ENCODE measurements at places on chromosomes 3 and 15.

- DNase-seq, result no peak
Observed at GRCh38 chr3:159996959-159997358, 8.3 kb downstream of the IL12A start.

- DNase-seq, result no peak
Observed at GRCh38 chr3:193884027-193884426, 251.9 kb upstream of the HES1 start.

DNA sequence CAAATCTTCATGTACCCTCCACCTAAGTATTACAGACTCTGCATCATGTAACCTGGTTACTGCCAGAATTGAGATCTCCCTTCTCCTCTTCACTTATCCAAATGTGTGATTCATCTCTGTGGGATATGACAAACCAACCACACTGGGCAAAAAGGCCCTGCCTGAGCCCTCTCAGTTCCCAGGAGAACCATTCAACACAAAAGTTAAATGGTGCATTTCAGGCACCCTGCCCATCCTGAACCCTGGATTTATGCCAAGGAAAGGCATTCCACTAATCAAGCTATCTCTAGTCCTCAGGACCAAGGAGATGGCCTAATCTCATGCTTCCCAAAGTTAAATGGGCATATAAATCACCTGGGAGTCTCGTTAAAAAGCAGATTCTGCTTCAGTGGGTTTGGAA lies 108.5 kb downstream of the TNIK start:
- no peak for DNase-seq

DNA sequence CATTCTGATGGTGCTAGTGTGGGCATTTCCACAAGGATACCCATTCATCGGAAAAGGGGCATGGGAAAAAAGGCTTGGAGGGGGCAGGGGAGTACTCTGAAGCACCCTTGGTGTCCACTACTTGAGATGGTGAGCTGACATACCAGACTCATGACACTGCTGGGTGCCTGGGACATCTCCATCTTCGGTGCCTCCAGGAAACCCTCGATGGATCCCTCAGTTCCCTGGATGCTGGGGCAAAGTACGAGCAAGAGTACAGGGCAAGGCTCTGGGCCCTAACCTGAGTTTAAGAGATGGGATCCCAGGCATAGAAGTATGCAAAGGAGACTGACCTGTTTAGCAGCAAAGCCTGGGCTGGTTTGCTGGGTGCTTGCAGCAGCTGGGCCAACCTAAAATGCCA lies 5.2 kb upstream of the IP6K1 start:
- no peak for DNase-seq

DNA sequence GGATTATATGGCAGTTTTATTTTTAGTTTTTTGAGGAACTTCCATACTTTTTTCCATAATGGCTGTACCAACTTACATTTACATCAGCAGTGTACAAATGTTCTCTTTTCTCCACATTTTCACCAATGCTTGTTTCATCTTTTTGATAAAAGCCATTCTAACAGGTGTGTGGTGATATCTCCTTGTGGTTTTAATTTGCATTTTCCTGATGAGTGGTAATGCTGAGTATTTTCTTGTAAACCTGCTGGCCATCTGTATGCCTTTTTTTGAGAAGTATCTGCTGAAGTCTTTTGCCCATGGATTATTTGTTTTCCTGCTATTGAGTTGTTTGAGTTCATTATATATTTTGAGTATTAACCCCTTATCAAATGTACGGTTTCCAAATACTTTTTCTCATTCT lies 50.6 kb downstream of the RPL39L start:
- DNase-seq, result no peak

GRCh38 chr3:36959821-36960220 lies 15.0 kb upstream of the TRANK1 start:
- DNase-seq, result no peak

- DNase-seq, result peak; percentile 40
Observed at GRCh38 chr3:52934630-52935530, 37.5 kb upstream of the STIMATE start.

DNA sequence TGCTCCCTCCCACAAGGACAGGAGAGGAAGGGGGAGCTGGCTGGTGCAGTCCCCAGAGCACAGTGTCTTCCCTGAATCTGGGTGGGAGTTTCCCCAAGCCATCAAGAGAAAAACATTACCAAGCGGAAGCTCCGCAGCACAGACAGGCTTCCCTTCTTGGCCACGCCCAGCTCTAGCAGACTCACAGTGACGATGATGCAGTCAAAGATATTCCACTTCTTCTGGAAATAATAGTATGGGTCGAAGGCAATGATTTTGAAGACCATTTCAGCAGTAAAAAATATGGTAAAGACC lies 76.7 kb downstream of the SCN10A start:
- no peak for DNase-seq

- DNase-seq, result no peak
Observed at GRCh38 chr15:78624651-78625590, 4.1 kb upstream of the CHRNA3 start.

- DNase-seq, result no peak
Observed at GRCh38 chr3:64150623-64151207, 74.6 kb downstream of the PRICKLE2 start.

DNA sequence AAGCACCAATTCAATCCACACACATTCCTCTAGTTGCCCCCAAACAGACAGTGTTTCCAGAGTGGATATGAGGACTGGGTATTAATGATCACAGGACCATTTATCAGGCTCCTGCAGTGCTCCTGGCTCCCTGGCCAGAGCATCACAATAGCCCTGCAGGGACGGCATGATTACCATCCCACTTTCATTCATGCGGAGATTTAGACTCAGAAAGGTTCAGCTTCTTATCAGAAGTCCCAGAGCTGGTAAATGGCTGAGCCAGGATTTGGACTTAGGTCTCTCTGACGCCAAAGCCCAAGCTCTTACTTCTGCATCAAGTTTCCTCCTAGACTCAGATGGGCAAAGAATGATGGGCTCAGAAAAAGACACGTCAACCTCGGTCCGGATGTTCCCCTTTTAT lies 2.9 kb upstream of the EPHB3 start:
- DNase-seq, result no peak

GRCh38 chr15:53446376-53446775 lies 313.1 kb downstream of the WDR72 start:
- no peak for DNase-seq

GRCh38 chr3:15616053-15616452 lies 14.5 kb downstream of the BTD start:
- no peak for DNase-seq

DNA sequence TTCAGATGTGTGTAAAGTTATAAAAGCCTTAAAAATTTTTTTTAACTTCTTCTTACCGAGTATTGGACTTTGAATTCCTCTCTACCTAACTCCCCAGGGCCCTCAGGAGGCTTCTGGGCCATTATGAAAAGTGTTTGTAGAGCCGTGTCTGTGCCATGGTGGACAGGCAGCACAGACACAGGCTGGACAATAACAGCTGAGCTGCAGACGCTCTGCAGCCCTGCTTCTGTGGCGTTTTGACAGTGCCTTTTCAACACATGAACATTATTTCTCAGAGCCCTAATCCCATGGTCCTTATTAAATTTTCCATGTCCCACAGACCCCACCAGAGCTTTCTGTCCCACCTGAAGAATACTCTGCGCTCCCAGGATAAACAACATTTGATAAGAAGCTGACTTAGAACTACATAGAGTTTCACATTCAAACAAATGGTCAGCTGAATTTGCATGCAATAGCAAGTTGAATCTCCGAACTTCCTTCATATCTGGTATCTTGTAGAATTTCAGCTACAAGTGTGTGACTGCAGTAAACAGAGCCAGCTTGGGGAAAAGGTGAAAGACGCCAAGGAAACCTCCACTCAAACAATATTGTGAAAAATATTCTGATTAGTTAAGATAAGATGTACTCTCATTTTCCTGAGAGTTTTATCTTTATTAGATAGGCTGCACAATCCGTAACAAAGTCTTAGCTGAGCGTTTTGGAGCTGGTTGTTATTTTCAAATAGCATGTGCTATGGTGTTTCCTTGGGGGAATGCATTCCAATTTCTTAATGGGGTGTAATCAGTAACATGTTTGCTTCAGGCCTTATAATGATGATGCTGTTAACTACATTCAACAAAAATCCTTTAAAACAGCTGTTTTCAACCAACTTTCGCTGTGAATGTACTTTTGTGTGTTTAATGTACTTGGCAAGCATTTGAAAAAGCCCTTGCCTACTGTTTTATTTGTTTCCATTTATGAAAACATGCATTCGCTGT lies 378.2 kb downstream of the MECOM start:
- DNase-seq, result no peak

- no peak for DNase-seq
Observed at GRCh38 chr3:180267202-180267843, 230.6 kb upstream of the PEX5L start.

GRCh38 chr3:196778755-196779154 lies 39.1 kb downstream of the PAK2 start:
- no peak for DNase-seq

DNA sequence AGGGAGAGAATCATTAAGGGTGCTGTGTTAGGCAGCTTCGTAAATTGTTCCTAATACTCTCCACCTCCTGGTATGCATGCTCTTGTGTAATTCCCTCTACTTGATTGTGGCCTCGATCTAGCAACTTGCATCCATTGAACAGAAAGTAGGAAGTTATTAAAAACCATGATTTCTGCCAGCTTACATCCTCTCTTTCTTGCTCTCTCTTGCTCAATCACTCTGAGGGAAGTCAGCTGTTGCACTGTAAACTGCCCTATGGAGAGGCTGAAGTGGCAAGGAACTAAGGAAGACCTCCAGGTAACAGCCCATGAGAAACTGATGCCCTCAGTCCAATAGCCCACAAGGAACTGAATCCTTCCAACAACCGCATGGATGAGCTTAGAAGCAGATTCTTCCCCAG lies 92.6 kb downstream of the ERC2 start:
- DNase-seq, result no peak

DNA sequence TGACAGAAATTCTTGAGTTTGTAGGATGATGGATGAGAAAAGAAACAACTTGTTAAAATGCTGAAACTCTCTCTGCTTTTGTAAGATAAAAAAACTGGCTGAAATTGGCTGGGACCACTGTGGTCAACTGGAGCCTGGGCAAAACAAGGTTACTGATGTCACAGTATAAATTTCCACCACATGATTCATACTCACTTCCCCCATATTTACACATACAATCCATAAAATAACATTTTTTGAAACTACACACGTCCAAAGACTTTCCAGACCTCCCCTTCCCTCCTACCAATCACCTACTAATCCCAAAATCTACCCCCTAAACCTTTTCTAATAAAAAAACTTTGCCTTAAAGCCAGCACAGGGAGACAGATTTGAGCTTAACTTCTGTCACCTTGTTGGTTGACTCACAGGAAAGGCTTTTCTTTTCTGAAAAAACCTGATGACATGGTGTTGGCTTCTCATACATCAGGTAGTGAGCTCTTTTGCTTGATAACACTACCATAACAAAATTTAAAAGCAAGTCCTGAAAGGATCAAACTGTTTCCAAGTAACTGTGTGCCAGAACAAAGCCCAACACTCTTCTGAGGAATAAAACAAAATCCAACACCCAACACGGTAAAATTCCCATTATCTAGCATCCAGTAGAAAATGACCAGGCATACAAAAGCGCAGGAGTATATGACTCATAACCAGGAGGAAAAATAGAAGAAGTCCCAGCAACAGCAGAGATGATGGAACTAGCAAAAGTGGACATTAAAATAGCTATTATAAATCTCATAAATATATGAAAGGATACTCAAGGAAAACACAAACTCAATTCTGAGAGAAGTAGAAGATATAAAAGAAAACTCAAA lies 87.3 kb upstream of the SNRK start:
- DNase-seq, result no peak

DNA sequence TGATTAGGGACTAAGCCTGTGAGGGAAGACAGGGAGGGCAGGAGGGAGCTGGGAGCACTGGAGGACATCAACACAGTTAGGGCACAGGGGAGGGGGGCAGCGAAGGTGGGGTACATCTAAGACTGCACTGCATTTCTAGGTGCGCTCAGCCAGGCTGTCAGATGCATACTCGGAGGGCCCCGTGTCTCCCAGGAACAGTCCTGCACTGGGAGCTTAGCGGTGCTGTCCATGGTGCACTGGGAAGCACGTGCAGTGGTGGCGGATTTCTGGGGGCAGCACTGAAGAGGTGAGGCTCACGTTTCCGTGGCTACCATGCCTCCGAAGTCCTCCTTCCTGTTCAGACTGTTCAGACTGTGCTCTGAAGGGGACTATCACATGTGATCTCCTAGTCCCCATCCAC lies 54.4 kb downstream of the ROPN1B start:
- no peak for DNase-seq

DNA sequence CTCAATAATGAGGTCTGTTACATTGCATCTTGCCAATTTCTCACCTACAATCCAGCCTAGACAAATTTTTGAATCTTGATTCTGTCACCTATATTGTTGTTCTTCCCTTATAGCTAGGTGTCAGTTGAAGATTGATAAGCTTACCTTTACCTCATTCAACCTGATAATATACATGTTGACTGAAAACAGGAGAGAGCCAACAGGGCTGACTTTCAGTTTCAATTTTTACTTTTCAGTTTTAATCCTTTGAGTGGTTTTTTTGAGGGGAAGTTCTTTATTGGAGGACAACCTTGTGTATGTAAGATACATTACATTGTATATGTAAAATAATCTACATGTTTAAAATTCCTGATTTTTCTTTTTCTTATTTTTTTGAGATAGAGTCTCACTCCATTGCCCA lies 5.8 kb downstream of the ATP13A5 start:
- DNase-seq, result no peak

DNA sequence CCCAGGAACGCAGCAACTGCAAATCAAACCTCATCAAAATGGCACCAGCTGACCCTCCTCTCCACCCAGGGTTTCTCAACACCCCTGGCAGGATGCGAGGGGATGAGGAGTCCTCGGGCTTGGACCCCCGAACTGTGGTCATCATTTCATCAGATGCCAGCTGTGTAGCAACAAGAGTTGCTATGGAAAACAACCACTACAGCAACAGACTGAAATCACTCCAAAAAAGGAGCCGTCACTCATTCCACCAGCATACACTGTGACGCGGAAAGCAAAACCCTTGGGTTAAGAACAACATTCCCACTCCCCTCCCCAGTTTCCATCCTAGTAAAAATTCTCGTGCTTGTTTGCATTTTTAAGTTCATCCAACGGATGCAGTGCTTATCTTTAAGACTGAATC lies 40.1 kb downstream of the VGLL4 start:
- no peak for DNase-seq

DNA sequence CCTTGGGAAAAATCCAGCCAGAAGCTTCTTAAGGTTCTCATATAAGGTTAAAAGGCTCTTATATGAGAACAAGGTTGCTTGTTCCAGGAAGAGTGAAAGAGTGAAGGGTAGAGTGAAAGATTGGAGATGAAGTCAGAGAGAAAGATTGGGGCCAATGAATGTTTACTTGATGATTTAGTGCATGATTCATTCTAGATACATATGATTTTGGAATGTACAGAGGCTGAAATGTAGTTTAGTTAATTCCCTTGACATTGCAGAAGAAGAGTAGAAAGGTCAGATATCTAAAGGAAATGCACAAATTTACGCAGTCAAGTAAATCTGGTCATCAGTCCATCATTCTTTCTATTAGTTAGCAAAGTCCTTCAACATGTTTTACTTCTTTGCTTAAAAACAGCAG lies 619.8 kb upstream of the ZNF717 start:
- DNase-seq, result no peak

DNA sequence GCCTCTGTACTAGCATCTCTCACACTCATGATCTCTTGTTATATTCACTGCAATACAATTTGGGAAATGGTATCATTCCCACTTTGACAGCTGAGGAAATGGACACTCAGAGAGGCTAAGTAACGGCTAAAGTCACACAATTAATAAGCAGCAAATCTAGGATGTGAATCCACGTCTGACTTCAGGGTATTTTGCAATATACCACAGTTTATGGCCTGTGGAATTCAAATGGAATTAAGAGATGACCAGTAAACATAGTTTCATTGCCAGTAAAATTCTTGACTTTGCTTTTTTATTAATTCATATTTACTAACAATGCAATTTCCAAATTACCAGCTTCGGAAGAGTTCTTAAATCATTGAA lies 61.1 kb downstream of the CCNL1 start:
- DNase-seq, result no peak
